Aorta (tissue), 5 donors: ENCODE measurements at places on chromosomes 3 and 15. TPM values are rescaled to one million over a fixed set of nuclear protein-coding genes. Genes with fewer than 3 reads are reported as not detected.

Gene FBXL2
- polyA plus RNA-seq, result 8.0 TPM

Gene CXCR6
- not detected for polyA plus RNA-seq

Gene CAV3
- 0.25 TPM for polyA plus RNA-seq

Gene ZNF385D
- polyA plus RNA-seq, result 12.1 TPM

Gene SLC2A2
- 3.1 TPM for polyA plus RNA-seq

Gene MAGEL2
- not detected for polyA plus RNA-seq

Gene RFTN1
- polyA plus RNA-seq, result 12.7 TPM

Gene SEMA7A
- polyA plus RNA-seq, result 1.8 TPM

Gene RPL39L
- polyA plus RNA-seq, result 35.0 TPM
